ENCODE measurements at places on chromosomes 7 and 10. TPM values are rescaled to one million over a fixed set of nuclear protein-coding genes. Genes with fewer than 3 reads are reported as not detected.

GRK5 gene
- 46.4 TPM for total RNA-seq

BAMBI gene
- 1.2 TPM for total RNA-seq

- no peak for DNase-seq
These were observed 29.0 kb downstream of the ZNRF2 start for GRCh38 chr7:30313348-30313747.

DNA sequence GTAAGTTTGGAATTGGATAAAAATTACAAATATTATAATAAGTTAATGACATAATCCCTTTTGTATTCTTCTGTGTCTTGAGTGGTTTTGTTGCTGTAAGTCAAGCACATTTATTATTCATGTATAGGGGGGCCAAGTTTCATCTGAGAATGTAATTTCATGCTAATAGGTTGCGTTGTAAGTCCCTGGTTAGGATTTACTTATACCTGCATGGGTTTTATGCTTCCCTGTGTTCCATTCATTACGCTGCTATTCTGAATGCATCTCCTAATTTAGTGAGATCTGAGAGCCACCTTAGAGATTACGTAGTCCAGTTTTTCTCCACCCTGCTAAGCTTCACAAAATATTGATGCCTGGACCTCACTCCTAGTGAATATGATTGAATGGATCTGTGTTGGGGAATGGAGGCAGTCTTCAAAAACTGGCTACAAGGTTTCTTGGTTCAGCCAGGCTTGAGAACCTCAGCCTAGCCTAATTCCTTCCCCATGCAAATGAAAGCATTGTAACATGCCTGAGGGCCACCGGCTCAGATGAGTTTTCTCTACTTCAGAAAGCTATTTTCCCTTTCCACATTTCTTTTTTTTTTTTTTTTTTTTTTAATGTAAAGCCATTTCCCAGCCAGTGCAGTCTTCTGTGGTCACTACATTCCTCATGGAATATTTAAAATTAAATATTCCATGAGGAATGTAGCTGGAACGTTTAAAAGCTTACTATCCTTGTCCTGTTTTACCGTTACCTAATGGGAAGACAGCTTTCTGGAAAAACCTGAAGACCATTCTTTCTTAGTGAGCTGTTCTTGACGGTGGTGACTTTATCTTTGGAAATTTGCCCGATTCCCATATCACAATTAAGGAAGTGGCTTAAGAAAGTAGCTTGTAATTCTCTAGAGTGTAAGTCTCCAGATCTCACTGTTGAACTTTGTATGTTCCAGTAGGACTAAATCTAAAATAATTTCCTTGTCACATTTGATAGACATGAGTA, 16.0 kb downstream of the PAPSS2 start:
- no peak for DNase-seq

- DNase-seq = no peak
These were observed 292.0 kb downstream of the CCDC3 start for GRCh38 chr10:12709521-12709963.

PDK4 gene
- not detected for total RNA-seq

- no peak for DNase-seq
These were observed 149.6 kb upstream of the PRPS1L1 start for GRCh38 chr7:18177129-18177814.

DNA sequence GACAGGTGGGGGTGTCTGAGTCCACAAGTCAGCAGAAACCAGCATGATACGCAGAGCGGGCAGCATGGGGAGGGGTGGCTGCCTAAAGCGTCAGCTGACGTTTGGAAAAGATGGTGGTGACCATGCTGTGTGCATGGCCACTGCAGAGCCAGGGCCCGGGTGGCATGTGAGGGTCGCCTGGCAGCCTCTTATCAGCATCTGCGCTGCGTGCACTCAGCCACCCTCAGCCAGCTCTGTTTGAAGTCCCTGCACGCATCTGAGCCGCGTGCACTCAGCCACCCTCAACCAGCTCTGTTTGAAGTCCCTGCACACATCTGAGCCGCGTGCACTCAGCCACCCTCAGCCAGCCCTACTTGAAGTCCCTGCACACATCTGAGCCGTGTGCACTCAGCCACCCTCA, 61.5 kb downstream of the WDR37 start:
- no peak for DNase-seq

DNA sequence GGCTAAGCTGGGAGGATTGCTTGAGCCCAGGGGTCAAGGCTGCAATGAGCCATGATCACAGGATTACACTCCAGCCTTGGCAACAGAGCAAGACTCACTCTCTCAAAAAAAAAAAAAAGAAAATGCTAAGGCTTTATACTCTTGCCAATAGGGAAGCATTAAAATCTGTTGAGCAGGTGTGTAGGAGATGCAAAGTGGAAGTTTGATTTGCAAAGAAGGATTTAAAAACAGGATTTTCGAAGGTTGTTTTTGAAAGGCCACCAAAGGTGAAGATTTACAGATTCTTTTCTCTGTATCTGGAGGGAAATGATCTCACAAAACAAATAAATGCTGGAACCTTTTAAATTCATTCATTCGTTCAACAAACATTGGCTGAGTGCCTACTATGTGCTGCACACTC, 8.6 kb upstream of the PDE1C start:
- no peak for DNase-seq

DNA sequence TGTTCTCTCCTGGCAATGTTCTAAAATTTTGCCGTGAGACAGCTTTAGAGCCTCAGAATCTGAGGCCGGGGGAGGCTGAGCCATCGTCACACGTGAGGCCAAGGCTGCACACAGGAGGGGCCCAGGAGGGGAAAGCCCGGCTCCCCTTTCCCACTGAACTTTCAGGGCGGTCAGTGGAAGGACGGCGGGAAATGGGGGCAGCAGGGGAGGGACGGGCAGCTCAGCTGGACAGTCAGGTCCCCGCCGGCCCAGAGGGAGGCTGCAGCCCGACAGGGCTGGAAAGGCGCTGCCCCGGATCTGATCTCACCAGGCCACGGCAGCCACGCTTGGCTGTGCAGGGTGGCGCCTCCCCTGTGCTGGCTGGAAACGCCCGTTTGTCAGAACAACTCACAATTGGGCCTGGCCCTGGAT, 43.3 kb upstream of the ADGRA1 start:
- DNase-seq = no peak

DNA sequence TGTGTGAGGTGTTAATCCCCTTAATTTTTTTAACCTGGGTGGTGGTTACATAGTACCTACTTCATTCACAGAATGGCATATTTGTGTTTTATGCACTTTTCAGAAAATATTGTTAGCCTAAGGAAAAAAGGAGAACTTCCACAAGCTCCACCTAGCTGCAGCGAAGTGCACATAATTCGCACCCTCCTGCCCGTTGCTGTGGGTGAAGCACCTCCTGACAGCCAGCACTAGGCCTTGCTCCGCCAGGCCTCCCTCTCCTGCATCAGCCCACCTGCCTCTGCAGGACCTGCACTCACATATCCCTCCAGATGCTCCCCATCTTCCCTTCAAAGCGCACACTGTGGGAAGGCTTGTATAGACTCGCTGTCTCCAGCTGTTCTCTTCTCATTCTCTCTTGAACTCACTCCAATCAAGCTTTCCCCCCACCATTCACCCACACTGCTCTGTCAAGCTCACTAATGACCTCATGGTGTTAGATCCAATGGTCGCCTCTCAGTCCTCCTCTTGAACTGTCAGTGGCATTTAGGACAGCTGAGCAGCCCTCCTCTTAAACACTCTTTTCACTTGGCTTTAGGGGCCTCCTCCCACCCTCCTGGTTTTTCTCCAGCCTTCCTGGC, 20.7 kb upstream of the GRID1 start:
- DNase-seq = no peak

RPEL1 gene
- not detected for total RNA-seq

DNA sequence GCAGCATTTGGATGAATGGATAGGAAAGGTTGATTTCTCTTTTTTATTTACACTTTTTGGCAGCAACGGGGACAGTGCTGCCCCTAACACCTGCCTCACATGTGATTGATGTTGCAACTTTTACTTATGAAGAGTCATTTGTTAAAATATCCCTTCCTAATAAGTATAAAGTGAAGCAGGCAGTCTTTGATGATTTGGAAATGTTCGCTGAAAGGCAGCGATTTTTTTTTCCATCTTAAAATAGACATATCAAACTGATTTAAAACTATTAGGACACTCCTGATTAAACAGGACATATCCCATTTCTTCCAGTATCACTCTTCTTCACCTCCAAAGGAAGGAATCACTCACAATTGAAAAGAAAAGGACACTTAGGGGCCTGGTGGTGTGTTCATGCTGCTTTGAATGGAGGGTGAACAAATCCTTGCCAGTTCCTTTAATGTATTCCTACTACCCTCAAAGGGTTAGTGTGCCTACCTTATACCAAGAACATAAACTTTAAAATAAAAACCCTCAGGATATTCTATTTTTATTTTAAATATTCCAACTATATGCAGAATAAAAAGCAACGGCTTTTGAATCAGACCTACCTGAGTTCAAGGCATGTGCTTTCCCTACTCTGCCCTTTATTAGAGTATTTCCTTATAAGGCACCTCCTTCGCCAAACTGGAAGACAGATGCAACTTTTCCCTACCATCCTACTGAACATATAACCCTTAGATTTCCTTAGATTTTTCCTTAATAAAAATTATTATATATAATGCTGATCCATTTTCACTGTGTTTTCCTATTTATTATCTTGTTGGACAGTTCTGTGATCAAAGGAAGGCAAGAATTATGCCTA, 1.1 kb downstream of the ADK start:
- DNase-seq = no peak

DNA sequence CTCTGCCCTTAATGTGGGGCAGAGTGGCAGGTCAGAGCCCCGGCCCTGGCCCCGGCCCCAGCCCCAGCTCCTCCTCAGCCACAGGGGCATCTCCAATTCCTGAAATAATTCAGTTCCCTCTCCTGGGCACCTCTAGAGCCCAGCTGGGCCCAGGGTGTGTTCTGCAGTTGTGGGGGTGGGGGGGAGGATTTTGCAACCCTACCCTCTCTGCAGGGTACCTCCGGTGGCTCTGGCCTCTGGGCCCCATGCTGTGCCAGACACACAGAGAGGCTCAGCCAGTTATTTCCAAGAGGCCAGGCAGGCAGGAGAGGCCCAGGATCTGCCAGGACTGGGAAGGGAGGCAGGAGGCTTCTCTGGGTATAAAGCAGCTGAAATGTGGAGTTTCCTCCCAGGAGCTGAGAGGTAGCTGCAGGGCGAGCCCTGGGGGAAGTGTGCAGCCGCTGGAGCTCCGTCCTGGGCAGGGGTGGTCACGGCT, 47.9 kb downstream of the PWWP2B start:
- no peak for DNase-seq

GIMAP8 gene
- total RNA-seq = 8.0 TPM

DNA sequence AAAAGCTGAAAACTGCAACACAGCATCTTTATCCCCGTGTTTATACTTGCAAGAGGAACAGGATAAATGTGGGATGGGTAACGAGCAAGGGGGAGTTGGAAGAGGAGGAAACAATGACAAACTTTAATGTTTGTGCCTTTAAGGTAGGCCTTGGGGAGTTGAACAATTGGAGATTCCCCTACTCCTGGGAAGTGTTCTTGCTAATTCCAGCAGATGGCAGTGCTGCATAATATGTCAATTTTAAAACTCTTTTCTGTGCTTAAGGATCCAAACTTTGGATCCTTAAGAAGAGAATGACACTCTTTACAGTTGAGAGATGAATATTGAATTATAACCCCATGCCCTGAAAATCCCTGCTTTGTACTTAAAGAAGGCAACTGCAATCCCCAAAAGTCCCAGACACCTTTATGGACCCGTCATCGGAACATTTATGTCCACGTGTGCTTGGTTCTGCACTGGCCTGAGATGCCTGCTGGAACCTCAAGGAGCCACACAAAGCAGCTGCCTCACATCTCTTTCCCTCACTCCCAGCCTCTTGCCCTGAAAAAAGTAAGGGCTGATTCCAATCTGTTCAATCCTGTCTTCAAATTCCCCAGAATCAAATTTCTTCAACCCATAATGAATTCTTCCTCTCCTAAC, 12.0 kb downstream of the IFIT5 start:
- DNase-seq = no peak

DNA sequence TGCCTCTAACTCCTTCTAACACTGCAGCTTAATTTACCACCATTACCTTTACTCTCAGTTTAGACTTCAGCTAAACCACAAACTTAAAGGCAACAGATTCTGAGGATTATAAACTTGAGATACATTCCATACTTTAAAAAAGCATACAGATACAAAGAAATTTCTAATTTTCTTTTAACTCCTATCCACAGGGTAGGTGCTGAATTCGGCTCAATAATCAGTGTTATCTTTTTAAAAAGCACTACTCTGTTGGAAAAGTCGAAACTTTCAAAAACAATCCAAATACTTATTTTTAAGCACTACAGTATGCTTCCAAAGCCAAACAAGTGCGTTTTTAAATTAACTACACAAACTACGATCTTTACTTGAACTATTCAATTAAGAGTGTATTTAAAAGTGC, 1.0 kb downstream of the SMNDC1 start:
- DNase-seq = no peak
